ENCODE measurements at places on chromosomes 12 and 14.

- DNase-seq: no peak
These were observed 57.6 kb downstream of the CCDC85C start for GRCh38 chr14:99546234-99546879.

DNA sequence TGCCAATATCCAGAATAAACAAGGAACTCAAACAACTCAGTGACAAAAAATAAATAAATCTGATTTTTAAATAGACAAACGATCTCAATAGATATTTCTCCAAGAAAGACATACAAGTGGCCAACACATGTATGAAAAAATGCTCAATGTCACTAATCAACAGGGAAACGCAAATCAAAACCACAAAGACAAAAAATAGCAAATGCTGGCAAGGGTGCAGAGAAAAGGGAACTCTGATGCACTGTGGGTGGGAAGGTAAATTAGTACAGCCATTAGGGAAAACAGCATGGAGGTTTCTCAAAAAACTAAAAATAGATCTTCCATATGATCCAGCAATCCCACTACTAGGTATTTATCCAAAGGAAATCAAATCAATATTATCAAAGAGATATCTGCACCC, 3.5 kb upstream of the EIF5 start:
- no peak for DNase-seq

DNA sequence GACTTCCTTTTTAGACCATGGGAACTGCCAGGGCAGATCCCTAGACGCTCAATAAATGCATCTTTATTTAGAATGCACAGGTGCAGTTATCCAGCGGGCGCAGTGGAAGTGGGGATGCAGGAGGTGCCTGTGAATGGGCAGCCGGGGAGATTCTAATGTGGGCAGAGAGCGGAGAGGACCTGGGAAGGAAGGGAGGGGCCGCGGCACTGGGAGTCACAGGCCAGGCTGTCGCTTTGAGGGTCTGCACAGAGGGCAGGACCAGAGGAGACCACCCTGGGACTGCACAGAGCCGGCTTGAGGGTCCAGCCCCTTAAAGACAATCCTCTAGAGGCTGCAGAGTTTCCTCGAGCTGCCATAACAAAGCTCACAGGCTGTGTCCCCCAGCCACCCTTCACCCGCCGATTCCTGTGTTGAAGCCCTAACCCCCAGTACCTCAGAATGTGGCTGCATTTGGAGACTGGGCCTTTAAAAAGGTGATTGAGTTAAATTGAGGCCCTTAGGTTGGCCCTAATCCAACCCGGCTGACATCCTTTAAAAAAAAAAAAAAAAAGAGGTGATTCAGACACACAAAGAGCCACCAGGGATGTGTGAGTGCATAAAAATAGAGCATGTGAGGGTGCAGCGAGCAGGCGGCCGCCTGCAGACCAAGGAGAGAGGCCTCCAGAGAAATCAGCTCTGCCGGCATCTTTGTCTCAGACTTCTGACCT, 44.4 kb upstream of the PPP2R5C start:
- DNase-seq: no peak

GRCh38 chr12:22746720-22747119, 121.7 kb downstream of the ETNK1 start:
- no peak for DNase-seq

DNA sequence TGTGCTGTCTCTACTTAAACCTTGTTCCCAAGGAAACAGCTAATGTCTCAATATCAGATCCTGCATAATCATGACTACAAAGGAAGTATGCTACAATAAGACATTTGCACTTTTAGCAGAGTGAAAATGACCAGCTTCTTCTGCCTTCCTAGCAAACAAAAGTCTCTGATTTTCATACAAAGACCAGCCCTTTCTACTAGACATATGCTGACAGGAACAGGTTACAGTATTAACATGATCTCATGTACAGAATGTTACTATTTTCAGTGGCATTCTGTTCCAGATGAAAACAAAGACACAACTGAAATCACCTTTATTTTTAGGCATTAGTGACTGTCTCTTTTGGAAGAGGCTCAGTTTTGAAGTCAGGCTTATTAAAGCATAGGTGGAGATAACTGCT, 228.6 kb downstream of the MED13L start:
- no peak for DNase-seq

GRCh38 chr14:74647678-74648461, 35.8 kb upstream of the LTBP2 start:
- DNase-seq: no peak
